ENCODE measurements at places on chromosomes 11 and 22. TPM values are rescaled to one million over a fixed set of nuclear protein-coding genes. Genes with fewer than 3 reads are reported as not detected.

The MS4A3 gene
- total RNA-seq: not detected

The DEFB131B gene
- total RNA-seq: not detected

The KCNJ5 gene
- total RNA-seq: not detected

The KRTAP5-7 gene
- total RNA-seq: not detected

The OR51I1 gene
- not detected for total RNA-seq

The HEPN1 gene
- total RNA-seq: not detected

The SPTBN2 gene
- 0.16 TPM for total RNA-seq

The HBG1 gene
- not detected for total RNA-seq

The LYVE1 gene
- total RNA-seq: 0.36 TPM

The SAA4 gene
- not detected for total RNA-seq
